Testis (tissue), 5 donors: ENCODE measurements at places on chromosomes 1 and 21. TPM values are rescaled to one million over a fixed set of nuclear protein-coding genes. Genes with fewer than 3 reads are reported as not detected.

GRCh38 chr1:150249936-150250335 is 7.6 kb upstream of the CA14 start:
- no peak for DNase-seq

Gene C8A
- not detected for polyA plus RNA-seq

DNA sequence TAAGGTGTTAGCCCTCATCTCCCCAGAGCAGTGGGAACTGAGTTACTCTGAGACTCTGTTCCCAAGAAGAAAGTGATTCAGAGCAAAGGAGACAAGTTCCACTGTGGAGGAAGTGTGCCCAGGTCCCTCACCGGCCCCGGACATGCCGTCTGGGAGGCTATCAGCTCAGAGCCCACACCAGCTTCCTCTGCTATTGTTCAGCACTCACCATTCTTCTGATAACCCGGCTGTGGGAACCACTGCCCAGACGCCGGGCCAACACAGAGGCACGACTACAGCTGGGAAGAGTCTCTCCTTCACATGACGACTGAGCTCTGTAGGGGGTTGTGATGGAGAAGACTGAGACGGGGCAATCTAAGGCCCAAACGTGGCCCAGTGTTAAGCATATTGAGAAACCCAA is 34.2 kb upstream of the GJA5 start:
- no peak for DNase-seq

- DNase-seq, result no peak
These were observed 12.1 kb upstream of the TAS1R2 start for GRCh38 chr1:18871401-18872070.

- no peak for DNase-seq
These were observed 35.4 kb downstream of the WASF2 start for GRCh38 chr1:27454610-27455009.

GRCh38 chr1:94674876-94675275 is 133.3 kb upstream of the F3 start:
- no peak for DNase-seq
